ENCODE measurements at places on chromosomes 3 and 15.

DNA sequence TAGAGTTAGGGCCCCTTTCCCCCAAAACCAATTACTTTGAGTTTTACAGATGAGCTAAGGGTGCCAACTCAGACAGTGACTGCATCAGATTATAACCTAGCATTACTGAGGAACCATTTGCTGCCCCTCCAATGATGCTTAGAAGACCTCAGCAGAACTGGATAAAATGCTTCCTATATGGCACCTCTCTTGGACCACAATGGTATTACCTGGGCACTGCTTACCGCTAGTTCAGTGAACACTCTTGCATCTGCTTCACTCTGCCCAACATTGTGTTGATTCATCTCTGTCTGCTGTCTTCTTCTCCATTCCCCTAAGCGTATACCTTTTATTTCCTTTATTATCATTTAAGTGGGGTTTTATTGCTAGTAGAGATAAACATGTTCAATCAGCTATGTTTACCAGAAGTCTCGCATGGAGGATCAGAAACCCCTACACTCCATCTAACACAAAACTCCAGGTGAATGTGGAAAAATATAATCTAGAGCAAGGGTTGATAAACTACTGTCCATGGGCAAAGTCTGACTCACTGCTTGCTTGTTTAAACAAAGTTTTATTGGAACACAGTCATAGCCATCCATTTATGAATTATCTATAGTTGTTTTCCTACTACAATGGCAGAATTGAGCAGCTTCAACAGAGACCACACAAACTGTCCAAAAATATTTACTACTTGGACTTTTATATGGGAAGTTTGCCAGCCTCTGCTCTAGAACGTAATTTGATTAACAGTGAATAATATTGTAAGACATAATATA, 100.2 kb upstream of the PTX3 start:
- DNase-seq = no peak

GRCh38 chr15:29988701-29989100, 94.1 kb upstream of the GOLGA8J start:
- no peak for DNase-seq

DNA sequence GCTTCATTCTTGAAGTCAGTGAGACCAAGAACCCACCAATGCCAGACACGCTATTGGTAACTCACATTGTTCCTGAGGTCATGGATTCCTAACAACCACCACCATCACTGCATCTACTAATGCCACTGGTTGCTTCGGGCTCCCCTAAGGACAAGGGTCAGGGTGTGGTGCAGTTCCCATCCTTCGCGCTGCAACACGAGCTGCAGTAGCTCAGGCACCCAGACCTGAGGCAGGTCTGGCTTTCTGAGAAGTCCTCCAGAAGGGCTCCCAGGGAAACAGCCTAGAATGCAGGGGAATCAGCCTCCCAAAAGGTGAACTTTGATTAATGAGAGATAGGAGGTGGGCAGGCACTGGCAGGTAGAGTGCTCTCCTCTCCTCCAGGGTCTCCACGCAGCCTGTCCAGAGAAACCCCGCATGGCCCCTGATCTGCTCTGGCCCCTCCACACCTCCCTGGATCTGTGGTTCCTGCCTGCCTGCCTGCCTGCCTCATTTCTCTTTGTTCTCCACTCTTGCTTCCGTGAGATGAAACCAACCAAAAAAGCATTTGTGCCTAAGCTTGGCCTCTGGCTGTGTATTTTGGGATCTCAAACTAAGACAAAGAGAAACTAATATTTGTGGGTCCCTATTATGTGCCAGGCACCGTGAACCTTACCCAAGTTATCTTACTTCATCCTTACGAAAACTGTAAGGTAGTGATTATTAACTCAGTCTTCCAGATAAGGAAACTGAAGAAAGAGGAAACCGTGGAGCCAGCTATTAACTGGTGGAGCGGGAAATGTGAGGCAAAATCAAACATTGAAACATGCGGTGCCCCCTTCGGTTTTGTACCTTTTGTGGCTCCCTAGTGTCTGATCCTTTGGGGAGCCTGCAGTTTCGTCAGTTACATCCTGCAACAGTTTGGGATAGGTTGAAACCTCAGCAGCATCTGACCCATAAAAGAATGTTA, 43.9 kb upstream of the USP3 start:
- DNase-seq = no peak

- no peak for DNase-seq
Observed at GRCh38 chr3:66004244-66004643, 34.5 kb downstream of the MAGI1 start.

DNA sequence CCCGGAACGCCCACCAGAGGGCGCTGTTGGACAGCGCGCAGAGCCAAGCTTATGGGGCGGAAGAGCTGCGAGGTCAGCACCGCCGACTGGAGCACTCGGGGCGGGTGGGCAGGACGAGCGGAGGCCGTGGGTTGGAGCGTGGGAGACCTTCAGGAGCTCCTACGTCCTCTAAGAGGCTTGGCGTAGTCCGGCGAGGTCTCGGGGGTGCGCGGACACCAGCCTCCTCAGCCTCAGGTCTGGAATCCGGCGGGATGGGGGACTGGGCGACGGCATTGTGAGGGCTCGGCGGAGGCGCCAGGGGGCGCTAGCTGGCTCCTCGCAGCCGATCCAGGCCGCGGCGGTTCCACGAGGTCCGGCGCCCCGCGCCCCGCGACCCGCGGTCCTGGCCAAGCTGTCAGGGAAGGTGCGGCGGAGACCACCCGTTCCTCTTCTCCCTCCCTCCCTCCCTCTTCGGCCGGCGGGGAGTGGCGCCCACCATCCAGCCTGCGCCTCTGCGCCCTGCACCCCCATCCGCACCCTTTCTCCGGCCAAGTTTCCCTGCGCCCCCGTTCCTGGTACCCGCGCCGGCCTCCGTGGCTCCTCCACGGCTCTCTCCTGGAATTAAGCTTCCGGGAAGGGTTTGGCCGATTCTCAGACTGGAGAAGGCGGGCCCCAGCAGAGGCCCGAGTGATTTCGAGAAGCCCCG, 24.3 kb upstream of the POLG start:
- DNase-seq = peak; percentile 94

DNA sequence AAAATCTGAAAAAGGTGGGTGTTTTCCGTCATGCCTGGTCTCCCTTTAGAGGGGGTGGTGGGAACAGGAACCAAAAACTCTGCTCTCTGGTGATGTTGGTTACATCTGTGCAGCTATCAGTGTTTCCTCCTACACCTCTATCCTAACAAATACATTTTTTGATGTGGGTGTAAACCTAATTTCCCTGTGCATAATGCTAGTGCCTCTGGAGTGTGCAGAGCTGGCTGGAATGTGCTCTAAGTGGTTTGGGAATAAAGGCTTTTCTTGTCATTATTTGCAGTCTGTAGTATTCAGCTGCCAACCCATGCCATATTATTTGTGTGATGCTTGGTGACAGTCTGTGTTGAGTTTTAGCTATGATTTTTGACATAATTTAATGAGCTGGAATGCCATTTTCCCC, 547.6 kb downstream of the NLGN1 start:
- DNase-seq = no peak

DNA sequence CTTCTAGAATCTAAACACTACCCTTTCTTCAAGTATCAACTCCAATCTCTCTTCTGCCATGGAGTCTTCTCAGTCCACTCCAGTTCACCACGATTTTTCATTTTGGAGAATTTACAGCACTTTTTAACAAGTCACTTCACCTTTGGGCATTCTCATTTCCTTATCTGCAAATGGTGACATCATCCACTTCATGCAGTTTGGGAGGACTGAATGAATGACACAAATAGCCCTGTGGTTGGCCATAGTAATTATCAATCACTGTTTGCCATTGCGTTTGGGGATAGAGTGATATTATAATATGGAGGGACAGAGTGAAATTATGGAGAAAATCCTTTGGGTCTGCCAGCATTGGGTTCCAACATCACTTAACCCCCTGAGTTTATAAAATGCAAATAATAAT, 38.0 kb upstream of the TM4SF1 start:
- DNase-seq = no peak

DNA sequence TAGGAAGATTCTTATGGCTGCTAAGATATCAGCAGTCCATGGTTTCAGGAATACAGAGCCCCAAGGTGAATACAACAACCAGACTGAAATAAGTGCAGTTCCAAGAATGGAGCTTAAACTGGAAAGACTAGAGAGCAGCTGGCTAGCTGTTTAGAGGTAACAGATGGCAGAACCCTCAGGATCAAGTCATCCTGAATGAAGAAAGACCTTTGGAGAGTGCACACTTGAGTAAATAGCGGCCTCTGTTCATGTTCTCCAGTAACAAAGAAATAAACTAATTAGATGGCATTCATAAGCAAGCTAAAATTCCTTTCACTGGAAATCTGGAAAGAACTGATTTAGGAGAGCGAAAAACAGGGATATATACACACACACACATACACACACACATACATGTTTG, 968.4 kb downstream of the FHIT start:
- no peak for DNase-seq

DNA sequence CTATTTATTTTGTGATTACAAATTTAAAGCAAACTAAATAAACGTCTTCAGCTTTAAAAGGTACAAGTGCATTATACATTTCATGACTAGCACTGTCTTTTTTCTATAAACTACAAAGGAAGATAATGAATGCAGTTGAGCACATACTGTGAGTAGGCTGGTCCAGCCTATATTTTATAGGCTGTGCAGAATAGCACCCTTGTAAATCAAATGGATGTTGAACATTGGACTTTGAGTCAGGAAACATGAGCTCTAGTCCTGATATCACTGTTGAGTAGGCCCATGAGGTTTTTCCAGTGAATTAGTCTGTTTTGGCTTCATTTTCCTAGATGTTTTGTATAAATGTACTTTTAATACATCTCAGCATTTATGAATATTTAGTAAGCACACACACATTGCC, 447.3 kb upstream of the KCNMB2 start:
- DNase-seq = no peak
